ENCODE measurements at places on chromosomes 4 and X.

DNA sequence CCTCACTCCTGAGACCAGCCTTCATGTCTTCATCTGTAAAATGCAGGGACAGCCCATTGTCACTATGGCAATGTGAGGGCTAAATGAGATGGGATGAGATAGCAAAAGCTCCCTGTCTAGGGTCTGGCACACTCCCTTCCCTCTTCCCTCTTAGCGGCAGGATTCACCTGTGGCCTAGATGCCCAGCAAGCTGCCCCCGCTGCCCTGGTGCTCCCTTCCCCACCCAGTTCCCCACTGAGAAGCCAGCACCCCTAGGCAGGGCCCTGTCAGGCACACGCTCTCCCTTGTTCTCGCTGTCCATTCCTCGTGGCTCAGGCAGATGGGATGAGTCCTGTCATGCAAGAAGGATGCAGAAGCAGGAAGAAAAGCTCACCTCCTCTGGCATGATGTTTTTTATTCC, 49.2 kb upstream of the PJA1 start:
- no peaks in the 10 kb centered on the region for H3K27me3 ChIP-seq
- no peak for DNase-seq
- H3K27ac ChIP-seq, result no peak overlapping the region
- no peak overlapping the region for H3K4me3 ChIP-seq

DNA sequence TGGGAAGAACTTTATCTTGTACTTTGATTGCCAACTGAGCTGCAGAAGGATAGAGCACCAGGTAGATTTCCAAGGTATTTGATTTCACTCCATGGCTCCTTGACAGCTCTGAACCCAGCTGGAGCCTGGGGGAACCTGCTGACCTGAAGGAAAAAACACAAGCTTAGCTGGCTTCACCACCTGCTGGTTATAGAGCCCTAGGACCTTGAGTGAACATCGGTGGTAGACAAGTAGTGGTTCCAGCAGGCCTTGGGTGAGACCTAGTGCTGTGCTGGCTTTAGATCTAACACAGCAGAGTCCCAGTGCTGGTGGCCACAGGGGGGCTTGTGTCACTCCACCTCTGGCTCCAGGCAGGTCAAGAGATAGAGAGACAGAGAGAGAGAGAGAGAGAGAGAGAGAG, 1102.6 kb downstream of the ADGRL3 start:
- no peak overlapping the region for H3K27ac ChIP-seq
- H3K4me1 ChIP-seq, result no peaks in the 10 kb centered on the region
- H3K27me3 ChIP-seq, result no peaks in the 10 kb centered on the region
- no peak for DNase-seq
- no peaks in the 10 kb centered on the region for H3K36me3 ChIP-seq

DNA sequence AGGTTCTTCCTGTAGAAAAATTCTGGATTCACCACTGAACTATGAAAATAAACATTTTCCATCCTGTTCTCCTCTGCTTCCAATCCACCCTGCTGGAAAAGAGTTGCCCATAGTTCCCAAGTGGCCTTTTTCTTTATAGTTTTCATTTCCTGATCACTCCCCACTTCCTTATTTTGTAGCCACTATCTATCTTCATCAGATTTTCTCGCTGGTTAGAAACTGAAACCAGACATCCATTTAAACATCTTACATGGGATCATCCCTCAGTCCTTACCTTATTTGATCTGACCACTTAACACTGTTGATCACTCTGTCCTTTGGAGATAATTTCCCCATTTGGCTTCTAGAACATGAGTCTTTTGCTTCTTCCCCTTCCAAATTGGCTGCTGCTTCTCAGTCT, 42.2 kb upstream of the SCOC start:
- H3K36me3 ChIP-seq, result no peaks in the 10 kb centered on the region
- no peaks in the 10 kb centered on the region for H3K27me3 ChIP-seq
- no peak overlapping the region for H3K4me3 ChIP-seq
- H3K27ac ChIP-seq, result no peak overlapping the region
- H3K4me1 ChIP-seq, result no peaks in the 10 kb centered on the region

- no peak overlapping the region for H3K4me3 ChIP-seq
- DNase-seq, result peak; percentile 76
- H3K36me3 ChIP-seq, result no peaks in the 10 kb centered on the region
- no peaks in the 10 kb centered on the region for H3K27me3 ChIP-seq
- H3K4me1 ChIP-seq, result no peaks in the 10 kb centered on the region
- H3K27ac ChIP-seq, result no peak overlapping the region
These were observed 57.2 kb upstream of the FAM9C start for GRCh38 chrX:13101441-13102139.

GRCh38 chr4:186808630-186809018, 85.0 kb upstream of the FAT1 start:
- no peak overlapping the region for H3K4me3 ChIP-seq
- no peaks in the 10 kb centered on the region for H3K36me3 ChIP-seq
- no peak overlapping the region for H3K27ac ChIP-seq
- no peaks in the 10 kb centered on the region for H3K4me1 ChIP-seq
- H3K27me3 ChIP-seq, result no peaks in the 10 kb centered on the region
- no peak for DNase-seq

DNA sequence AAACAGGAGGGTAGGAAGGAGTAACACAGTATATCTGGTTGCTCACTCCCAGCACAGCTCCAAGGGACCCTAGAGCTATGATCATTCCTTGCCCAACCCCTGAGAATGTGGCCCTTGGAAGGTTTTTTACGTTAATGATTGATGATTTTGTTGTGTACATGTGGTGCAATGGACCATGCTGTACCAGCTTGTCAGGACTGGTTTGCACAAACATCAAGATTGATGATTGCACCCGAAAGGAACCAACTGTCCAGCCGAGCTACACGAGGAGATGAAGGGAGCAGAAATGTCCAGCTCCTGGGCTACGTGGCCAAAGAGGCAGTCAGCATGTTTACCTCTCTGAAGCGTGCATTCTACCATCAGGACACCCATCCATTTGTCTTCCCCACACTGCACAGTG, 83.2 kb upstream of the USP9X start:
- H3K36me3 ChIP-seq, result no peaks in the 10 kb centered on the region
- H3K4me3 ChIP-seq, result no peak overlapping the region
- no peak overlapping the region for H3K27ac ChIP-seq
- no peak for DNase-seq
- no peaks in the 10 kb centered on the region for H3K4me1 ChIP-seq

DNA sequence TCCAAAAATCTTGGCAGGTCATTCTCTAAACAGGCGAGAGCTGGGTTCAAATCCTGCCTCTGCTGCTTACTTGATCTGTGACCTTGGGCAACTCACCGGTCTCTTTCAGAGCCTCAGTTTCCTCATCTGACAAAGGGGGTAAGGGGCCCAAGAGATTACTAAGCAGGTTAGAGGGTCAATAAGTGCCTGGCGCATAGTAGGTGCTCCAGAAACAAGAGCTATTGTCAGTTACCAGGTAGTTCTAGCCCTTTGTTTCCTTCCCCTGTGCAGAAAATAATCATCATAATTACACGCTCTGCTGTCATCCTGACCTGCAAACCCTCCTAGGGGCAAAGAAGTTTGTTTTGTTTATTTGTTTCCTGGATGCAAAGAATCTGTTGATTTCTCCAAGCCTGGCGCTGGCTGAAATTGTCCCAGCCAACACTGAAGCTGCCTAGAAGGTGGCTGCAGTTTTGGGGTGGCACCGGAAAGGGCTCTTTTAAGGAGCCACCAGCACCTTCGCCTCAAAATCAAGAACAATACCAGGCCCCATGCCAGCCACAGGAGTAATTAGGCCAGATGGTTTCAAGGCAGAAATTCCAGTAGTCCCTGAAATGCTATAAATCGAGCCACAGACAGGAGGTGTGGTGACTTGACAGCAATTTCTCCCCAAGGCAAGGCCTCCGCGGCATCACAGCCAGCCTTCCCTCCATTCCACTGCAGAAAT, 10.2 kb upstream of the KIAA0232 start:
- no peaks in the 10 kb centered on the region for H3K27me3 ChIP-seq
- no peaks in the 10 kb centered on the region for H3K36me3 ChIP-seq
- no peak overlapping the region for H3K27ac ChIP-seq
- no peaks in the 10 kb centered on the region for H3K4me1 ChIP-seq
- DNase-seq, result no peak
- no peak overlapping the region for H3K4me3 ChIP-seq
